ENCODE measurements at places on chromosomes 7 and 10.
A peak's percentile ranks its signal among the peaks of the same experiment; 100 is the strongest.

DNA sequence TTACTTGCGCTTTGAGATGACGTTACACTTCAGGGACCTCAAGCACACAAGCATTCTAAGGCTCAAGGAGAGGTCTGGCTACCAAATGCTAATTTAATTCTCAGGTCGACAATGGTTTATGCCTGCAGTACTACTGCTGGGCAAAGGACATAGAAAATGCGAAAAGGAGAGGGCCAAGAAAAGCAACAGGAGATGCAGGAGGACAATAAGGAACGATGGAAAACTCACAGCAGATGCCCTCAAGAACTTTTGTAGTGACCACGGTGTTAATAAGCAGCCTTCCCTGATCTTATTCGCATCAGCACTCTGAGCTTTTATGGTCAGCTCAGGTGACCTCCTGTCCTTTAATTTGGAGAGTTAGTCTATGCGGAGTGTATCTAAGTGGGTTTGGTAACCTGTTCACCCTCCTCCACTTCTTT, 146.3 kb downstream of the GPR85 start:
- no peak for DNase-seq

DNA sequence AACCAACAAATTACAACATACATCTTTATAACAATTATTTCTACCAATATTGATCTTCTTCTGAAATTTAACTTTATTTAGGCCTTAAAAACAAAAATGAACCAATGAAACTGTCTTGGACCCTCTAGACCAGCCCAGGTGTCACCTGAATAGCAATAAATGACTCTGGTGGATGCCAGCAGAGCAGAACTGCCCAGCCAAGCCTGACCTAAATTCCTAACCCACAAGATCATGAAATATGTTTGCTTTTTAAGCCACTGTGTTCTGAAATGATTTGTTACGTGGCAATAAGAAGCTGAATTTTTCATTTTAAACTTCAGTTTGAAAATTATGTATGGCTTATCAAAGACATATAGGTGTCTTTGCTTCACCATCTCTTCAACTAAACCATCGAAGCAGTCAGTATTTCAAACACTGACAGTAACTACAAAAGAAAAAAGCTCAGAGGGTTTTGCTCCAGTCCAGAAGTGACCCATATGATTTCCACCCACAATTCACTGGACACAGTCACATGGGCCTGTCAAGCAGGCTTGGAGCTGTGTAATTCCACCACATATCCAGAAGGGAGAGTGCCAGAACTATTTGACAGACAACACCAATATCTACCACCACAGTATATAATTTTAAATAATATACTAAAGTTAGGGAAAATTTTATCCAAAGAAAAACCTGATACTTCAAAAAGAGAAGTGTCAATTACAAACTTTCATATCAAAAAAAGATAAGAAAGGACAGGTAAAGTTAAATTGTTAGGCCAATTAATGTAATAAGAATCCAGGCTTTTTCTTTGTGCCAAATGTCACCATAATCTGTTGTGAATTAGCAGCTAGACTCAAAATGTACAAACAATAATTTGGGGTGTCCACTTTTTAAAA, 94.5 kb downstream of the KMT2C start:
- DNase-seq: no peak

DNA sequence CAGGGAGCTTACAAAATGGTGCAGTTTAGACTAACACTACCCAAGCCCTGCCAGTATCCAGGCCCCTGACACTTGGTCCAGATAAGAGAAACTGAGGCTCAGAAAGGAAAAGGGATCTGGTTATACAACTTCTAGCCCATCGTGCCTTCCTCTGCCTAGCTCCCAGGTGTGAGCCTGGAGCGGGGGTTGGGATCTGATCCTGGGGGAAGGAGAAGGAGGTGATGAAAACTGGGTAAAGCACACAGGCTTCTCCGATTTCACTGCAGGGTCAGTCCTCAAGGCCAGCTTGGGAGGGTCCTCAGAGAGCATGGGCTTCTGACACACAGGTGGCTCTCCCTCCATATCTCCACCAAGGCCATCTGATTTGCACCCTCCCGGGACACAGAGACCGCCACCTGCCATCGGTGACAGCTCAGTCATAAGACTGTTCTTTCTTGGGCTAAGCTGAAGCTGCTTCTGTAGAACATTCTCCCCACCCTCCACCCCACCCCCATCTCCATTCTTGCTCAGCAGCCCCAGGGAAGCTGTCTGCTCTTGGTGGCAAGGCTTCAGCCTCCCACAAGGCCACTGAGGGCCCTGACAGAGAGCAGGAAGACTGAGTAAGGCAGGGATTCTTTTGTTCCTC, 16.4 kb downstream of the SRRM3 start:
- DNase-seq: no peak

GRCh38 chr10:2891073-2891769, 176.1 kb upstream of the PFKP start:
- DNase-seq: no peak

DNA sequence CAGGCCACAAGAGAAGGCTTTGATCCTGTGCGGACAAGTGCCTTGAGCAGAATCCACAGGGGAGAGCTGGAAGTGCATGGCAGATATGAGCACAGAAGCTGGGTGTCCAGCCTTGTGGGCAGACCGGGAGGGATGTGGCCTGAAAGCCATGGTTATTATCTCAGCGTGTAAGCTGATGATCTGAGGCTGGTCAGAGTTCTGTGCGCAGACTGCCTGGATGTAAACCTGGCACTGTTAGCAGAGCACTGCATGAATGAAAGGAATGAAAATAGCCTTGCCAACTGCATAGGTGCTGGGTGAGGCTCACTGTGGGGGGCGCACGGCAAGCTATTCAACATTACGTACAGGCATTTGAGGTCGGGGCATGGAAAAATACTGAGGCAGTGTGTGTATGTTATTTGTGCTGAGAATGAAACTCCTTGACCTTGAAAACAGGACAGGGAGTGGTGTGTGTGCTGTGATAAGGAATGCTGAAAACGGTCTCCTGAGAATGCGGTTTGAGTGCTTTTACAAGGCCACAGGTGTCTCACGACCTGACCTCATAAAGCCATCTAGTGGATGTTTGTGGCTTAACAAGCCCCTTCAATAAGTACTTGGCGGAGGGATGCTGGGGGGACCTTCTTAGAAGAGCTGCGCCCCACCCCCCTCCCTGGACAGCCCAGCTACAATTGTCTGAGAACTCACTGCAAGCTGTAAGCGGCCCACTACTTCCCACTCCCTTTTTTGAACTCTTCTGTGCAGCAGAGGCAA, 18.7 kb downstream of the AKR1C1 start:
- no peak for DNase-seq

DNA sequence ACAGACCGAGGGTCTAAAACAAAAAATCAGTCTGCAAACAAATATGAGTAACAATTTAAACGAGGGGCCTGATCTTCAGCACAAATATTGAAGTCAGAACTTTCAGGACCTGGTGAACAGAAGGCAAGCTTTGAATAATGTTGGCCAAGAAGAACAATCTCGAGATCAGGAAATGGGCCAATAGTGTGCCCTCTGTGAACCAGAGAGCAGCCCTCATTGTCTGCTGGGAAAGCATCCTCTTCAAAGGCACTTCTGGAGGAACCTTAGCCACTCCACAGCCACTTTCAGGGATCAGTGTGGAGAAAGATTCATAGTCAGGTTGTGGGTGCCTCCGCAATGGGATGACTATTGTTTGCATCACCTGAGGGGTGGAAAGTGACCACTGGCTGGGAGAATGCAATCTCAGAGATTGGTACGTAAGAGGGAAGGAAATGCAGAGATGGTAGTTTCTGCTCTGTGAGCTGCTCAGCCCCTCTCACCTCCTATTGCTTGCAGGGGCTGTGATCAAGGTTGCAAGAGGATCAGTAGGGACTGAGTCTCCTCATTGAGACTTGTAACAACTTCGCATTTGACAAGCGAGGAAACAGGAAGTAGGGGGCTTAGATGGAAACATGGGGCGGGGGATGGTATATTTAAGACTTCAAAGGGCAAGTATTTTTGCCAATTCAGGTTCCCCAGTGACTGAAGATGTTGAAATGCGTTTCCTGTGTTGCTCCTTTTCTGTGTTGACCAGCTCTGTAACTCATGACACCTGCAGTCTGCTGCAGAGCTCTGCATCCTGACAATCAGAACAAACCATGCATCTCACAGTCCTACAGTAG, 28.4 kb upstream of the IFRD1 start:
- no peak for DNase-seq

GRCh38 chr7:20114468-20114867, 102.7 kb downstream of the MACC1 start:
- no peak for DNase-seq

- DNase-seq: no peak
These were observed 144.1 kb downstream of the TCF7L2 start for GRCh38 chr10:113094114-113094486.

DNA sequence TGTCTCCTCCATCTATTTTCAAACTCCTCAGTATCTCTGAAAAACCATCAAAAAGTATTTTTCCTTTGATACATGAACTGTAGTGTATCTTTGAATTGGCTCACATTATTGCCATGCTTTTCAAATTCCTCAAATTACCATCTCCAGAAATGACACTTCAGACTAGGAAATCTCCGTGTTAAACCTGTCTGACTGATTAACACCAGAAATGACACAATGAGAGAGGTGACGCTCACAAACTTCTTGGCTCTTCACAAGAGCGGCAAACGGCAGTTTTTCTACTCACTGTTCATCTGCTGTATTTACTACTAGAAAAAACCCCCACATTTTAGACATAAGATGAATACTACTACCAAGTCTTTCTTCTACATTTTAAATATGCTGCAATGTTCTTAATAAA, 56.6 kb downstream of the MKX start:
- no peak for DNase-seq

- DNase-seq: no peak
These were observed 22.7 kb downstream of the MACC1 start for GRCh38 chr7:20194343-20194995.

DNA sequence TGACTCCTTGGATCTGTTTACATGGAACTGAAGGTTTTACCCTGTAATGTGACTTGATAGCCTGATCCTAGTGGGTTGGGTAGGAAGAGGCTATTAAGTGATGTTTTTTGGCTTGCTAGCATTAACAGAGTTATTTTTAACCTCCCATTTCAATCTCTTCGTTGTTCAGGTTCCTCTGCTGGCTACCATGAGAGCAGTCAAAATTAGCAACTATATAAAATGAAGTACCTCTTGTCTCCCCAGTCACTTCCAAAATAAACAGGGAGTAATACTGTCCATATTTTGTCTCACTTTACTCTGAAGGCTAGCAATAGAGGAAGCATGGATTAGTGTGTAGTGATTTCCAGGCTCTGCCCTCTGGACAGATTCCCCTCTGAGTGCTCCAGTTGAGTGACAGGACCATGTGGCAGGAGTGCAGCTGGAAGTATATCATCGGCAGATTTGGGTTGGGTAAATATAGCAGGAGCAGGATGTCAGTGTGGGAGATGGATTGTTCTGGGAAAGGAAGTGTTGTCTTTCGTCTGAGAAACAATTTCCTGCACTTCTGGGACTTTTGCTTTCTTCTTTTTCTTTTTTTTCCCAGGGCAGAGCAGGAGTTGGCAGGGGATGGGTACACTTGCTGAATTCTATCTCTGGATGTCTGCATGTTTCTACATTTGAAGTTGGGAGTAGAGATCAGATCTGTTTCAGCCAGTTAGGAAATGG, 35.2 kb downstream of the GBF1 start:
- no peak for DNase-seq

DNA sequence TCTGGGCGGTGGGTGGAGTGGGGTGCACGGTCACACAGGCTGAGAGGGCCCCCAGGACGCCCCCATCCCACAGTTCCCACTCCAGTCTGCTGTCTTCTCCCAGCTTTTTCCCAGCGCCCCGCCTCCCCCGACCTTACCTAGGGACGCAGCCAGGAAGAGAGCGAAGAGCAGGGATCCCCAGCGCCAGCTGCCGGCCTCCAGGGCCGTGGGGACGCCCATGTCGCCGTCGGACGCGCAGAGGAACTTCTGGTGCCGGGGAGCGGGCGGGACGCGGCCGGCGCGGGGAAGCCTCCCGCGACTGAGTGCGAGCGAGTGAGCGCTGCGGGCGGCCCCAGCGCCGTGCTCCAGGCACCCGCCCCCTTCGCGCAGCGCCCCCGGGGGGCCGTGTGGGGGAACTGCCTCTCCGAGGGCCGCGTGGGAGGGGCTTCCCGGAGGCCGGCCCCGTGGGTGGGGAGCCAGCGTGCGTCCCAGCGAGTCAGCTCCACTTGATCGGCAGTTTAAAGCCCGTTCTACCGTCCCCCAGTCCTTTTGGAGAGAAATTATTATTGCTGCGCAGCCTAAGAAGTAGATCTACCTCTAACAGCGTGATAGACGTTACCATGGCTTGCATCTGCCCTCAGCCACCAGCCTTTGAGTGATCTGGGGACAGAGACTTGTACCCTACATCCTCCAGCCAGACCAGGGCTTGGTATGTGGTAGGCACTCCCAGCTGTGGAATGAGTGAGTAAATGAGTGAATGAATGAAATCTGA, at the start of gene VSIR:
TSS of gene VSIR (minus strand) at position 300 of the 751 bp plus-strand sequence. CDS start at position 219, 81 bp downstream.
- peak; percentile 93 for DNase-seq

GRCh38 chr10:15427843-15428414, 56.8 kb upstream of the FAM171A1 start:
- no peak for DNase-seq

DNA sequence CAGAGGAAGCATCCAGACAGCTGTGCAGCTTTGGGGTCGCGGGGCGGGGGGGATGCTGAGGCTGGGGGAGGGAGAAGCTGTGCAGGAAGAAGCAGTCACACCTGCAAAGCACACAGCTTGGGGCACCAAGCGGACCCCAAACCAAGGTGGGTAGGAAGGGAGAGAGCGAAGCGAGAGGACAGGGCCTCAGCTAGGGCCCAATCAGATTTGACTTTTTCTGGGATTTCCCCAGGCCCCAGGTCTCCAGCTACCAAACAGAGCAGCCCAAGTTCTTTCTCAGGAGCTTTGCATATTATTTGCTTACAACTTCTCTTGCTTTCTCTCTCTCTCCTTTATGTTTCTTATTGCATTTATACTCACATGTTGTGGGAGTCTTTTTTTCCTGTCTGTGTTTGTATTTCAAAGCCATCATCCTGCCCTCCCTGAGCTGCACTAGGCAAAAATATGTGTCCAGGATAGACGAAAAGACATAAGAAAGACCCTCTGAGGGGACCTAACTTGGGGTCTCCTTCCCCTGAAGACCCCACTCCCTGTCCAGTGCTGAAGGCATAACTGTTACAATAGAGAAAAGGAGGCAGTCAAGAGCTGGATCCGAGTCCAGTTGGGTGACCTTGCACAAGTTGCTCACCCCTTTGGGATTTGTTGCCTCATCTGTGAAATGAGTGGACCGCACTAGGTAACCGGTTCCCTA, 50.6 kb upstream of the SMNDC1 start:
- no peak for DNase-seq

- no peak for DNase-seq
These were observed 32.1 kb upstream of the ADO start for GRCh38 chr10:62772186-62772974.

DNA sequence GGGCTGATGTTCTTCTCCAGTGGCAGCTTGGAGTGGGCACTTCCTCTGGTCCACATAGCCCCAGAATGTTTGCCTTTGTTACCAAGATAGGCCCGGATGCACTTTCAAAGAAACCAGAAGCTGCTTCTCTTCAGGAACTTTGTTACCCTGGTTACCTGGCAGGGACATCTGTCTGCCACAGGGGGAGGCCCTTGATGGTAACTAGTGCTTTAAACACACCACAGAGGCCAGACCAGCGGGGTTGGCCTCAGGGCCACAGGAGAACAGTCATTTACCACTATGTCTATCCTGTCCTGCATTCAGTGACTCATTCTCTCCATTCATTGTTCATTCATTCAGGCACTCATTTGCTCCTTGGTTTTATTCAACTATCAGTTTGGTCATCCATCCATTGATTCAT, 11.9 kb upstream of the PLEKHA1 start:
- DNase-seq: no peak

Data from activated CD4-positive, alpha-beta T cell treated with anti-CD3 and anti-CD28 coated beads, Interleukin-2, amount 50 U/mL, for 1 hour (primary cell).